Hindlimb muscle (tissue), 1 donor: ENCODE measurements at places on chromosomes 5 and 9. TPM values are rescaled to one million over a fixed set of nuclear protein-coding genes. Genes with fewer than 3 reads are reported as not detected.

The XRCC4 gene
- 5.5 TPM for polyA plus RNA-seq

GRCh38 chr5:177502886-177503285 lies 5.5 kb upstream of the PDLIM7 start:
- DNase-seq = no peak

GRCh38 chr9:120558454-120558853 lies 21.5 kb downstream of the CDK5RAP2 start:
- DNase-seq = no peak

GRCh38 chr5:133841831-133842750 lies 126.3 kb downstream of the C5orf15 start:
- DNase-seq = no peak

DNA sequence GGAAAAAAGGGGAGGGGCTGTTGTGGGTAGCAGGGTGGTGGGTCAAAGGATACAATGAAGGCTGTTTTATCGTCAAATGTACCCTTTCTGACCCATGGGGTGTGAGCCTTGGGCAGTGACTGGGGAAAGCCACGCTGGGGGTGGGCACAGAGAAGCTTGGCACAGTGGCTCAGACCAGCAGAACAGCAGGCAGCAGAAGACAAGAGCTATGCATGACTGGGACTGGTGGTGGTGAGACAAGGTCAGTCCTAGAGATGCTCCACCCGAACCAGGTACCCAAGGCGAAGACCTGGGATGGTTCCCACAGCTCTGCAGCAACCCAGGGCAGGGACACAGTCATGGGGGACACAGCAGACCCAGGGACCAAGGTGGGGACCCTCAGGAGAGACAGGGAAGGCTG lies 38.3 kb downstream of the BICD2 start:
- DNase-seq = no peak

The EMB gene
- polyA plus RNA-seq = 2.7 TPM

The INSL4 gene
- polyA plus RNA-seq = not detected

The MEIKIN gene
- polyA plus RNA-seq = not detected

The SLC36A2 gene
- polyA plus RNA-seq = 0.49 TPM

The TENT4A gene
- 19.9 TPM for polyA plus RNA-seq

GRCh38 chr9:86955561-86955960 lies 8.3 kb upstream of the GAS1 start:
- DNase-seq = no peak

- DNase-seq = no peak
Measured at GRCh38 chr5:54678737-54679136, 161.2 kb downstream of the SNX18 start.

The NAIF1 gene
- polyA plus RNA-seq = 7.0 TPM

GRCh38 chr9:125370786-125371185 lies 109.2 kb downstream of the GAPVD1 start:
- no peak for DNase-seq

- DNase-seq = no peak
Measured at GRCh38 chr9:87800456-87800855, 74.5 kb downstream of the CTSL start.

DNA sequence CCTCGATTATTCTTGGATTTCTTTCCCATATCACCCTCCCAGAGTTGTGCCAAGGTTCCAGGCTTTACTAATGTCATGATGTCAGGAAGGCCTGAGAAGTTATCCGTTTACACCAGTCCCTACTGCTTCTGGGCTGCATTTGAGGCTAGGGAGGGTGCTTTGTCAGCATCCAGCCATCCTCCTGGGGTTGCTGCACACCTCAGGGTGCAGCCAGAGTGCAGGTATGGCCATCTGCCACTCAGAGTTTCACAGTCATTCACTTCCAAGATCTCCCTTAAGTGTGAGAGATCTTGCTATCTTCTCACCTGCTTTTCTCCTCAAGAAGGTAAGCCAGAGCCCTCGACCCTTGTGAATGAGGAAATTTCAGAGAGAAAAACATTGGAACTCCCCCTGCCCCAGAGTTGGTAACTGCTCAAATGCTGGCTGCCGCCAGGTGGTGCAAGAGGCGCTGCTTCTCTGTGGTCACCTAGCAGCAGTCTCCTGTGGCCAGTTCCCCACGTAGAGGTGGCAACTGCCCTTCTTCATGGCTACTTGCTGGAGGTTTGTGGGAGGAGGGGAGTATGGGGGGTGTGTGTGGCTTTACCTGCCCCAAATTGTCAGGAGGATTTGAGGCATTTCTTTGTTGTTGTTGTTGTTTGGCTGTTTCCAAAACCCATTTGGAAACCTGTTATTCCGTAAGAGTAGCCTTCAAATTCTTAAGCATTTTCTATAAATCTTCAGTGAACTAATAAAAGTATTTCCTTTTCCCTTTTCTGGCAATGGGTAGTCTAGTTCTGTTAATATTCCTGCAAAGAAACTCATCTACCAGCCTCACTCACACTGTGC lies 259.6 kb upstream of the DMRT1 start:
- no peak for DNase-seq

The P4HA2 gene
- 52.5 TPM for polyA plus RNA-seq

DNA sequence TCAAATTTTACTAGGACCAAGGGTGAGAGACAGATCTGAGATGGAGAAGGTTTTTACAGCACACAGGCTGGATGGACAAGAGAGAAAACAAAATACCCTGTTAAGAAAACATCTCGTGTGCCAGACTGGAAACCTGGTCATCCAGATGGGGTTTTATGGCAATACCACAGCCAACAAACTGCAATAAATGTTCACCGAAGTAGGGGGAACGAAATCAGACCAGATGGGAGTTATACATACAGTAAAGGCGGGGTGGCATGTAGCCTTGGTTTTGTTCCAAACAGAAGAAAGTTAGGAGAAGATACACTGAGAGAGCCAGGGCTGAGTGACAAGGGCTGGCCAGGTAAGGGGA lies 63.3 kb downstream of the DCP2 start:
- no peak for DNase-seq

GRCh38 chr9:6978591-6978990 lies 220.8 kb downstream of the KDM4C start:
- no peak for DNase-seq

- no peak for DNase-seq
Measured at GRCh38 chr5:148387325-148387724, 3.6 kb downstream of the FBXO38 start.

GRCh38 chr5:131221888-131222287 lies 42.0 kb upstream of the CDC42SE2 start:
- no peak for DNase-seq

The CD72 gene
- polyA plus RNA-seq = 2.6 TPM

The C5orf58 gene
- polyA plus RNA-seq = 0.35 TPM

The TNFSF8 gene
- polyA plus RNA-seq = 0.65 TPM

DNA sequence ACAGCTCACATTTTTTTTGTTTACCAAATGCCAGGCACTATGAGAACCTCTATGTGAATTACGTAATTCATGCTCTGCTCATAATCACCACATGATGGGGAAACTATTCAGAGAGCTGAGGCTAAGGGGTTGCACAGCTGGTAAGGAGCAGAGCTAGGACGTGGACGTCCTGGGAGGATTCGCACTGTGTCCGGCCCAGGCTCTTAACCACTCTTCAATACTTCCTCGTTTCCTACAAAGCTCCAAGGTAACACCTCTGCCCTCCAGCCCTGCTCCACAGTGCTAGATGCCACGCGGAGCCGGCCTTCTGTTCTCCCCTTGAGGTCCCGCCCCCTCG lies 8.7 kb downstream of the PHF19 start:
- no peak for DNase-seq

DNA sequence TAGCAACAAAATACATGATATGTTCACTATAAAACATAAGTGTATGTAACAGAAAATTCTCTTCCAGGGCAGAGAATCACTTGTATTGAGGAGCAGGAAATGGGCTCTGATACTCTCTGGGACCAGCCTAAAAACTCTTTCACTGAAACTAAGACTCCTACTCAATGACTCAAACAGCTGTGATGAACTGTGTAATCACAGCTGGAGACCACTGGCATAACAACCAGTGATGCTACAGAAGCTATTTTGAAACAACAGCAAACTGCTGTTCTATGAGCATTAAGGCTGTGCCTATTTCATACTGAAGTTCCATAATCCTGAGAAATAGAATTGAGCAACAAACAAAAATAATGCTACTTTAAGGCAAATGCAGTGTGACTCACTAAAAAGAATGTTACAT lies 594.0 kb downstream of the HINT1 start:
- DNase-seq = no peak

DNA sequence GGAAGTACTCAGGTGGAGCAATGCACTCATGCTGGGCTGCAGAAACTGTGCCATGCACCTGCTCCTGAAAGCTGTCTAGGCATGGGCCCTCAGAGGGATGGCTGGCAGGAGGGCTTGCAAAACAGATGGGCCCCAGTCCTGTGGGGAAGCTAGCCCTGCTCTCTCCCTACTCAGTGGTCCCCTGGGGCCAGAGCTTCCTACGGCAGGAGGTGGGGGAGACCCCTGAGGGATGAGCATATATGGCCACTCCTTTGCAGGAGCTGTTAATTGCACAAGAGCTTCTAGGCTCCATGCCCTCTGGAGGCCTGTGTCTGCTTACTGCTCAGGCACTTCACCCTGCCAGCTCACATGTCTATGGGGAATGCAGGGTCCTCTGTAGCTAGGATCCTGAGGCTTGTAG lies 545.3 kb upstream of the PTPRD start:
- no peak for DNase-seq

The OTP gene
- not detected for polyA plus RNA-seq

The RLN2 gene
- 0.61 TPM for polyA plus RNA-seq

The ACOT12 gene
- polyA plus RNA-seq = not detected

The IL4 gene
- polyA plus RNA-seq = not detected

- no peak for DNase-seq
Measured at GRCh38 chr5:6439588-6440550, 8.8 kb upstream of the UBE2QL1 start.

The SYK gene
- 5.0 TPM for polyA plus RNA-seq

The RNF44 gene
- polyA plus RNA-seq = 35.5 TPM
